ENCODE measurements at places on chromosomes 2 and 18.

- peak; percentile 13 for DNase-seq
Measured at GRCh38 chr2:175187378-175187777, 5.9 kb upstream of the ATP5MC3 start.

GRCh38 chr2:45070113-45070652 lies 60.9 kb upstream of the SIX2 start:
- no peak for DNase-seq

DNA sequence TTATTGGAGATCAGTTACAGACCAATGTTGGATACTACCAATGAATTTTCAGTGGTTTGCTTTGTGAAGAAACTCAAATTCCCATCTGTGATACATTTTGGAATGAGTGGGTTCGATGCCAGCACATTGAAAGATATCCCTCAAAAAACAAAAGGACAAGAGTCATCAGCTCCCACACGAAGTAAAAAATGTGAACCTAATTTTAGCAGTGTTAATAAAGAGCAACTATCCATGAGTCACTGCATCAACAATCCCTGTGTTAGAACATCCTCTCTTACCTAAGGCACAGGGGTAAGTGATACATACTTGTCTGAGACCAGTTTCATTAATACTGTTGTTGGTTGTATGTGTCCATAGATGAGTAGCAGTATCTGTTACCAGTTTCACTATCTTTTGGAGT lies 551.8 kb upstream of the SOX11 start:
- peak; percentile 80 for DNase-seq

DNA sequence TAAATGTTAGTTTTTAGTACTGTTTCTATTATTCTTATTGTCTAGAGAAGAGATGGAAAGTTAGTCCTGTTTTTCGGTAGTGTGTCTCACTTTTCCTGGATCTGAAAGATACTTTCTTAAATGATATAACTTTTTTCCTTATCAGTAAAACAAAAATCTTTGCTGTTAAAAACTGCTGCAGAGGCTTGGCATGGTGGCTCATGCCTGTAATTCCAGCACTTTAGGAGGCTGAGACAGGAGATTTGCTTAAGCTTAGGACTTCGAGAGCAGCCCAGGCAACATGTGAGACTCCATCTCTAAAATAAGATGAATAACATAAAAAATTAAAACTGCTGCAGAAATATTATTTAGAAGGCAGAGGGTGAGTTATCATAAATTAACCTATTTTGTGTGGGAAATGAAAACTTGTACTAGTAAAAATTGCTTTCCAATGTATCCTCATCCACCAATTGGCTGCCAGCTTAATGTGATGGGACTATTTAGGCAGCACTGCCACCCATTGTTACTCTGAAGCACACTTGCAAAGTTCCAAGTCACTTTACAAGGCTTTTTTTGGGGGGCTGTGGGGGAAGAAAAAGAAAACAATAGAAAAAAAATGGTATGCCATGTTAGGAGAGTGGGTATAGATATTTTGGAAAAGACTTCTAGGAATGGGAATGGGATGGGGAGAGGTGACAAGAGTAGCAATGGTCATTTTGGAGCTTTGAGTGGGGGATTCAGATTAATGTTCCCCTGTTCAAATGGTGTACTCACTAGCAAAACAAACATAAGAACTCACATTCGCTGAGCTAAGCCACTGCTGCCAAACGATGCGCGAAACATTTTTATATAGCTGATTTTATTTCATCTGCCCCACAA lies 62.7 kb downstream of the MEIS1 start:
- no peak for DNase-seq

- DNase-seq, result no peak
Measured at GRCh38 chr2:191760655-191761262, 82.8 kb downstream of the NABP1 start.

DNA sequence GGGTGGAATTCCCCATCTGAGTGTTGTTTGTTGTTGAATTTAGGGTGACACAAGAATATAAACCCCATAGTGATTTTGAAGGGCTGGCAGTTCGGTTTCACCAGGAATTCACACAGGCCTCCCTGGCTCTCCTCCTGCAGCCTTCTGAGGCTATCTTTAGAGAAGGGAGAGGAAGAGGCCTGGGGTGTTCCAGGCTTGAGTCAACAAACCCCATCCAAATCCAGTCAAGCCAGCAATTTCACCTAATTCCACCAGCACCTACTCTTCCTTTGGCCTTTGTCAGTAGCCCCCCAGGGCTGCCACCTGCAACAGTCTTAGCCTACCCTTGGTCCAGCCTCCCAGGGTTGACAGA lies 32.0 kb downstream of the MARCHF4 start:
- DNase-seq, result no peak

GRCh38 chr2:239190921-239191885 lies 209.6 kb downstream of the HDAC4 start:
- DNase-seq, result no peak

DNA sequence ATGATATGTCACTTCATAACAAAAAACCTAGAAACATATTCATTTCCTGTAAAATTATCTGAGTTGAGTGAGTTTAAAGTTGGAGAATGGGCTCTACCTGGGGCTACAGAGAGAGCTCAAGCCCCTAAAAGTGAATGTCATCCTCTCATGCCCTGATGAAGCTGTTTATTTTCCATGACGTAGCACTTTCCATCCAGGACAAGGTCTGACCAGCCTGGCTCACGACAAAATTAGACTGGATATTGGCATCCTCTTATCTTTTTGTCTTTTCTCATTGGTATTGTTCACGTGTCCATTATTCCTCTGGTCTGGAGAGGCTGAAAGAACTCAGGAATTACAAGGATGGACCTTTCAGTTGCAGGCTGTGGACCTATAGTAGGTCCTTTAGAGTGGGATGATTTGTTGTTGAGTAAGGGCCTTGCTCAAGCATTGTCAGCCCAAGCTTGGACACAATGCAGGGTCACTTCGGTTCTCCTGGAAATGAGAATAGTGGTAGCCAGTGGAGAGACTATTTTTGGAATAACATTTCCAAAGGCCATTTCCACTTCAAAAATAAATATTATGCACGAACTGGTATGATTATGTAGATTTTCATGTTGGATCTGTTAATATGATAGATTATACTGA lies 24.4 kb upstream of the TDRD15 start:
- no peak for DNase-seq

DNA sequence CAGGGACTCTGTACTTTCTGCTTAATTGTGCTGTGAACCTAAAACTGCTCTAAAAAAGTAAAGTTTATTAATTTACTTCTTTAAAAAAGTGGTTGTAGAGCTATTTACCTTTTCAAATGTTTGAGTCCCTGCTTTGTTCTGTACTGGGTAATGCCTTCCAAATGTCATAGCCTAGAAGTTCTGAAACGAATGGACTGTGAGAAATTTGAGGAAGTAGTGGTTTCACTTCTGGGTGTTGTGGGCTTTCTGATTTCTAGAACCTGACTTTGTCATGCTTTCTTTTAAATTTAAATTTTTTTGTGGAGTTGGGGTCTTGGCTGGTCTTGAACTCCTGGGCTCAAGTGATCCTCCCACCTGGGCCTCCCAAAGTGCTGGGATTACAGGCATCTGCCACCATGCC lies 44.6 kb downstream of the SMAD4 start:
- no peak for DNase-seq

DNA sequence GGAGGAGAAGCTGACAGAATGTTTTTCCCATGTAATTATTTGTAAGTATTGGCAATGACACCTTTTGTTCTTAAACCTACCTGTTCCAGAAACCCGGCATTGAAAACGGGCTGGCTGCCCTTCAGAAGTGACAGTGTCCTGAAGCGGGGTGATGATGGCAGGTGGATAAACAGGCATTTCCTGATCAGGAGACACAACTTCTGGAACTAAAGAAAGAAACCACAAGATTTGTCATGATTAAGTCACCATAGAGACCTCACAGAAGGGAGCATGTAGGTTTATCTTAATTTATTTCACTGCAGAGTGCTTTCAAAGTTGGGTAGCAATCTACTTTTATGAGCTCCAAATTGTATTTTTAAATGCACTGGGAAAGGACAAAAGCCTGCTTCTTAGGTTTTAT lies 43.1 kb downstream of the TTN start:
- no peak for DNase-seq

DNA sequence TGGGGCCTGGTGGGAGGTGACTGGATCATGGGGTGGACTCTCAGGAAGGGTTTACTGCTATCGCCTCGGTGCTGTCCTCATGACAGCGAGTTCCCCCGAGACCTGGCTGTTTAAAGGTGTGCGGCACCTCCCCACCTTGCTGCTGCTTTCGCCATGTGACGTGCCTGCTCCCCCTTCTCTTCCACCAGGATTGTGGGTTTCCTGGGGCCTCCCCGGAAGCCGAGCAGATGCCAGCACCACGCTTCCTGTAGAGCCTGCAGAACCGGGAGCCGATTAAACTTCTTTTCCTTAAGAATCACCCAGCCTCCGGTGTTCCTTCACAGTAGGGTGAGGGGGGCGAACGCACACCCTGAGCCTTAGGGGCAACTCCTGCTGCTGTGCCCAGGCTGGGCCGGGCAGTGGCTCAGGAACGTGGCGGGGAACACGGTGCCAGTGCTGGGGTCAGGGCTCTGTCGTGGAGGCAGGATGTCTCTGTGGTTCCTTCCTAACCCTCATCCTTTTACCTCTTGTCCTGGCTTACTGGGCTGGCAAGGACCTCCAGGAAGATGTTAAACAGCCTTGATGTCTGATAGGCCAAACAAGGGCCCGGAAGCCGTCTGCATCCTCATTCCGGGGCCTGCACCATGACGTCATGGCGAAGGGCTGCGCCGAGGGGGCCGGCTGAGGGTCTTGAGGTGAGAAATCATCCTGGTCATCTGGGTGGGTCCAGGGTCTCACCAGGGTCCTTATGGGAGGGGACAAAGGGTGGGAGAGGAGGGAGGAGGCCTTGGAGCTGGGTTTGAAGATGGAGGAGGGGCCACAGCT lies 12.7 kb downstream of the NEU4 start:
- no peak for DNase-seq

DNA sequence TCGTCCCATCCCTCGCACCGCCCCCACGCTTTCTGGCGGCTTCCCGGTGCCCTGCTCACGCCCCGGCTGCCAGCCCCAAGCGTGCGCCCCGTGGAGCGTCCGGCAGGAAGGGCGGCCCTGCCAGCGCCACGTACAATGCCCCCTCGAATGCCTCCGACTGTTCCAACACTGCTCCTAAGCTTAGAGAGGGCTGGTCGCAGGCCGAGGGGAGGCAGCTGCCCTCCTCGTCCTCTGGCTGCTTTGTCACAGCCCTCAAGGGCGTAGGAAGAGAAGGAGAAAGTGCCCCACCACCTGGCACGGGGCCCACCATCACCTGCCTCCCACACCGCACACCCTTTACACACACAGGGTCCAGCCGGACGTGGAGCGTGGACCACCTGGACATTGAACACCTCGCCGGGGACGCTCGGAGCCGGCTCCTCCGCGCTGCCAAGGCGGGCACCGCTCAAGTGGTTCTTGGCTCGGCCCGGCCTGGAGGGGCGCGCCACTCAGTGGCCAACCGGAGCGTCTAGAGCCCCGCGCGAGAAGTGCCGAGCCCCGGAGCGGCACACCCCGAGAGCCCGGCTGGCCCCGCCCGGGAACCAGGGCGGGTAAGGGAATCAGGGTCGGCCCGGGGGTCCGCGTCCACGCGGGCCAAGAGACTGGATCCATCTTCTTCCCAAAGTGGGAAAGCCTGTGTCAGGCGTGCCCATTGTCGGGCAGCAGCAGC lies 830 bp downstream of the DNER start:
- no peak for DNase-seq

DNA sequence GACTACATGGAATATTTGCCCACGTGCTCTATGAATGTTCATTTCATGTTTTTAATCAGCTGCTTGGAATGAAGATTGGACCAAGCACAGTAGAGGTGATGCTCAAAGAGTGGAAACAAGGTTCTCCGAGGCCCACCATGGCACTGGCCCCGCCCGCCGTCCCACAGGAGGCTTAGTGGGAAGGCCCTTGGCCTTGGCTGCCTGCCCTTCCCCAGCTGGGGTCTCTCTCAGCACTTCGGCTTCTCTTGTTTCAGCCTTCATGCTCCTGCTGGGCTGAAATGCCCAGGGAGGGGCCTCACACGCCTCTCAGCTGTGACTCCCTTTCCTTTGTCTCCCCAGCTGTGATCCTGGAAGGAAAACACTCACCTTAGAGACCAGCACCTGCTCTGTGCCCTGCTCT lies 833.2 kb downstream of the GALR1 start:
- DNase-seq, result no peak

DNA sequence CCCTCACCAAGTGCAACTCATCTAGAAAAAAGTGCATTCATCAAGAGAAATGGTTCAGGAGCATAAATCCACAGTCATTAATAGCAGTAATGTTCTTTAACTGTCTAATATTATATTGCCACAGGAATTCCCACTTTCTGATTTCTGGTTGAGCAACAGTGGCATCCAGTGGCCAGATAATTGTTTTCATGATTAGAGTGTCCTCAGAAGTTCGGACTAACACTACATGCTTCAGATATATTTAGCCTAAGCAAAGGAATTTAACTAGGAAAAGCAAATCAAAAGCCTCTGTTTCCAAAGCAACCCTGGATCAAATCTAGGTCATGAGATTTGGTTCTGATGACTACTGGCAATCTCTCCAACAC lies 9.8 kb upstream of the ERBB4 start:
- peak; percentile 16 for DNase-seq

- no peak for DNase-seq
Measured at GRCh38 chr18:59038295-59039039, 101.2 kb upstream of the SEC11C start.

DNA sequence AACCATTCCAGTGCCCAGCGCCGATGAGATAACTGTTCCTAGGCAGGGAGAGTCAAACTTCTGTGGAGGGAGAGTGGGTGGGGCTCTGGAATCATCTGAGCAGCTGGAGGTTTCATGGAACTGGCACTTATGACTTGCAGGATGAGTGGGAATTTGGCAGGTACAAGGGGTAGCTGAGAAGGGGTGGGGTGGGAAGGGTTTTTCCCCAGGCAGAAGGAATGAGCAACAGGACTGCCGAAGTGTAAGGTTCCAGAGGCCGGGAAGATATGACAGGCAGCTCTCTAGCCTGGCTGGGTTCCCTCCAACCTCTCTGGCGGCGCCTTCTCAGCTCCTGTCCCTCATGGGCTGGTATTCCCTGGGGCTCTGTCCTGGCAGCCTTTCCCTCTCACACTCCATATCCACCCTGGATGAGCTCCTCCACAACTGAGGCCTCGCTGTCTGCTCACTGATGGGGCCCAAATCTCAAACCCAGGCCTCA lies 2.5 kb upstream of the TET3 start:
- DNase-seq, result peak; percentile 30

GRCh38 chr2:8602809-8603208 lies 79.0 kb upstream of the ID2 start:
- DNase-seq, result no peak

DNA sequence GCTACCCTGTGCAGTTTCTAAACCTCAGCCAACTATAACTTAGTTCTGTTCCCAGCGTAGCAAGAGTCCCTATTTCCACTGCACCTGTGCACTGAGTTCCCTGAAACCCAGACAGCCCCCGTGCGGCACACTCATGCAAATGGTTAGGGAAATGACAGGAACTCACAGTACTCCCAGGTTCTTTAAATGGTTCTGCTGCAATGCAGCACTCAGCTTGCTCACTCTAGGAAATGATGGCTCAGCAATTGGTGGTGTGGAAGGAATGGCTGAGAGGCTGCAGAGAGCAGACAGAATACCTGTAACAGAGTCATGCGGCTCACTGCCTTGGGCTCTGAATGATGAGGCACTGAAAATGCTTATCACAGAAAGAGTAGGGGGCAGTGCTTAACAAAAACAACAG lies 143.0 kb downstream of the RAD51AP2 start:
- no peak for DNase-seq

- DNase-seq, result no peak
Measured at GRCh38 chr18:77062518-77063003, 70.0 kb downstream of the MBP start.
